Nucleus accumbens (tissue), 56 donors: ENCODE measurements at places on chromosomes 3 and 15.

DNA sequence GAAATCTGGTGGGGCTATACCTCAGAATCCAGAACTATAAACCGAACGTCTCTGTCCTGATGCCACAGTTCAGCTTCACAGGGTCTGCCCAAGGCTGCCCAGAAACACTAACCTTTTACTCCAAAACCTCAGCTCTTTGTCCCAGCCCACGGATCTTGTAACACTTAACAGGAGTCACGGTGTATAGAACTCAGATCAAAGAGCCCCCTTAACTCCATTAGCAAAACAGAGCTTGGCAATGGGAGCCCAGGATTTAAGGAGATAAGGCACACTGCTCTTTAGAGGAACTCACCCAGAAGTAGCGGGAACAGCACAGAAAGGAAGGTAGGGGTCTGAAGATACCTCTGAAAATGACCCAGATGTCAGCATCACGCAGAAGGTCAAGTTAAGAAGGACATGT is 68.8 kb upstream of the SOX14 start:
- DNase-seq, result no peak

DNA sequence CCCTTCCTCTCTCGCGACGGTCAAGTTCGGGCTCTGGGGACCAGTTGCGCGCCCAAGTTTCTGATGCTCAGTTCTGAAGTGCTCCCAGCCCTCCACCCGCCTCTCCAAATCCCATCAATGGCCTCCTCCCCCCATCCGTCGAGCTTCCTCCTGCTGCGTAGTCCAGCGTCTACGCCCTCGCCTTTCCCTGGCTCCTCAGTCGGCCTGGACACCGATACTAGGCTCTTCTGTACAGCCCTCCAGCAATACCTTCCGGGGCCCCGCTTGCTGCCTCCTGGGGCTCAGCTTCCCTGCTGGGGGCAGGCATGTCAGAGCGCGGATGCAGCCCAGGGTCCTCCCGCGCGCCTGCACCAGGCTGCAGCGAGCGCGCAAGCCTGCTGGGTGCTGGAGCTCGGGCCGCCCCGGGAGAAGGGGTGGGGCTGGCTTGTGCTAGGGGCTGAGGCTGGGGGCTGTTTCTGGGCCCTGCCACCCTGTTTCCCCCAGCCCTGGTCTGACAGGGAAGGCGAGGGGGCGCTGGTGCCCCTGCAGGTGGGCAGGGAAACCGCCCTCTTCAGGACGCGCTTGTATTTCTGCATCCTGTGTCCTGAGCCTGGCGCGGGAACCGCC is 353.3 kb upstream of the SUCLG2 start:
- DNase-seq, result no peak

- no peak for DNase-seq
These were observed 2.2 kb downstream of the BTBD1 start for GRCh38 chr15:83064859-83065258.

DNA sequence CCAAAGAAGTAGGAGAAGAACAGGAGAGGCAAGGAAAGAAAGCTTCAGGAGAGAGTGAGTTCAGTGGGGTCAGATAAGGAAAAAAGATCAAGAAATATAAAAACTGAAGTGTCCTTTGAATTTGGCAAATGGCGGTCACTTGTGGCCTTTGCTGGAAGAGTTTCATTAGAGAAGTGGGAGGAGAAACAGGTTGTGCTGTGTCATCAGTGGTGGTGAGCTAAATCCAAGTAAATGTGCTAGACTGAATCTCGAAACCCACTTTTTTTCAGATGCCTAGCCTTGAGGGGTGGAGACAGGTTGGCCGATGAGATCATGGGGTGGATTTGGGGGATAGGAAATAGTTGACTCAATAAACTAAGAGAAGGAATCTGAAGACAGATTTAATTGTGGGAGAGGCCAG is 43.7 kb downstream of the CHRD start:
- DNase-seq, result no peak

GRCh38 chr3:99851955-99852354 is 34.3 kb downstream of the CMSS1 start:
- DNase-seq, result no peak

DNA sequence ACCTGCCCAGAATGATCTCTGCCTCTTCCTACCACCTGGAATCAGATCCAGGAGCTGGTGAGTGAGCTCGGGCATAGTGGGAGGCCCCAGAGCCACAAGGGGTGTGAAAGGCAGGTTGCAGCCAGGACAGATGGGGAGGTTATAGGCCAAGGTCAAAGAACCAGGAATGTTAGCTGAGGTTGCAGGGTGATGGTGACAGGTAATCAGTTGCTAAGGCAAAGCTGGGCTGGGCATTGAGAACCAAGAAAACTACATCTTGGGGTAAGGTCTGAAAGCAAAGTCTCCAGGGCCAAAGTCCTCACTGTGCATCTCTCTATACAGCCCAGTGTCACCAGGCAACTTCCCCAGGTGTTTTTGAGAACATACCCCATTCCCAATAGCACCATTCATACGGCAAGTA is 38.4 kb upstream of the SLC6A11 start:
- no peak for DNase-seq
